ENCODE measurements at places on chromosomes 16 and 17. TPM values are rescaled to one million over a fixed set of nuclear protein-coding genes. Genes with fewer than 3 reads are reported as not detected.
A peak's percentile ranks its signal among the peaks of the same experiment; 100 is the strongest.

Gene NECAB2
- 0.13 TPM for polyA plus RNA-seq

Gene ZSCAN10
- not detected for polyA plus RNA-seq

Gene KRT15
- 505 TPM for polyA plus RNA-seq

Gene ARHGDIG
- polyA plus RNA-seq: not detected

Gene C17orf67
- 0.52 TPM for polyA plus RNA-seq

Gene UMOD
- polyA plus RNA-seq: not detected

Gene IRX5
- 2.7 TPM for polyA plus RNA-seq

Gene KRT37
- polyA plus RNA-seq: 0.08 TPM

GRCh38 chr16:178668-179015 is 1.6 kb upstream of the HBQ1 start:
- DNase-seq: no peak
- H3K4me3 ChIP-seq: no peak overlapping the region
- H3K27me3 ChIP-seq: peaks cover 55% of the 10 kb centered on the region
- H3K4me1 ChIP-seq: peaks cover 8% of the 10 kb centered on the region
- no peaks in the 10 kb centered on the region for H3K36me3 ChIP-seq
- H3K27ac ChIP-seq: no peak overlapping the region

GRCh38 chr17:32958418-32958817 is 30.5 kb downstream of the TMEM98 start:
- peaks cover 8% of the 10 kb centered on the region for H3K27me3 ChIP-seq
- no peak for DNase-seq
- H3K4me3 ChIP-seq: no peak overlapping the region
- no peaks in the 10 kb centered on the region for H3K36me3 ChIP-seq
- H3K4me1 ChIP-seq: no peaks in the 10 kb centered on the region
- no peak overlapping the region for H3K27ac ChIP-seq

DNA sequence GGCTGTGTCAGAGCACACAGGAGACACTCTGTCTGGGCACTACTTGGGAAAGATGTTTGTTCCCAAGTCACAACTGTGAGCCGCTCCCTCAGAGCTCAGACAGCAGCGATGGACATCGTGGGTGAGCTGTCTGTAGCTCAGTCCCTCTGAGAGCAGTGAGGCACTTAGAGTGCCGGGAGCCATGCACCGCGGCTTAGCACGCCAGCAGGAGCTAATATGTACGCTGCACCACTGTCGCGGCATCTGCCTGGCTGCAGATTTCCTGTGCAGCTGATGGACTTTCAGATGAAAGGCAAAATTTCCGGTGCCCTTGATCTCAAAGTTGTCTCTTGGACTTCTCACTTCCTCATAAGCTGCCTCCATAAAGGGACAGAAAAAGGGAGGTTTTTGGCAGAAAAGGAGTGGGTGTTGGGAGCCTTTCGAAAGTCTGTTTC is 92.8 kb upstream of the ZNF469 start:
- peaks cover 22% of the 10 kb centered on the region for H3K27me3 ChIP-seq
- no peaks in the 10 kb centered on the region for H3K4me1 ChIP-seq
- no peak for DNase-seq

- H3K4me3 ChIP-seq: no peak overlapping the region
- no peaks in the 10 kb centered on the region for H3K27me3 ChIP-seq
- H3K36me3 ChIP-seq: no peaks in the 10 kb centered on the region
- no peak for DNase-seq
- H3K27ac ChIP-seq: no peak overlapping the region
Observed at GRCh38 chr16:70728150-70728549, 42.3 kb upstream of the MTSS2 start.

DNA sequence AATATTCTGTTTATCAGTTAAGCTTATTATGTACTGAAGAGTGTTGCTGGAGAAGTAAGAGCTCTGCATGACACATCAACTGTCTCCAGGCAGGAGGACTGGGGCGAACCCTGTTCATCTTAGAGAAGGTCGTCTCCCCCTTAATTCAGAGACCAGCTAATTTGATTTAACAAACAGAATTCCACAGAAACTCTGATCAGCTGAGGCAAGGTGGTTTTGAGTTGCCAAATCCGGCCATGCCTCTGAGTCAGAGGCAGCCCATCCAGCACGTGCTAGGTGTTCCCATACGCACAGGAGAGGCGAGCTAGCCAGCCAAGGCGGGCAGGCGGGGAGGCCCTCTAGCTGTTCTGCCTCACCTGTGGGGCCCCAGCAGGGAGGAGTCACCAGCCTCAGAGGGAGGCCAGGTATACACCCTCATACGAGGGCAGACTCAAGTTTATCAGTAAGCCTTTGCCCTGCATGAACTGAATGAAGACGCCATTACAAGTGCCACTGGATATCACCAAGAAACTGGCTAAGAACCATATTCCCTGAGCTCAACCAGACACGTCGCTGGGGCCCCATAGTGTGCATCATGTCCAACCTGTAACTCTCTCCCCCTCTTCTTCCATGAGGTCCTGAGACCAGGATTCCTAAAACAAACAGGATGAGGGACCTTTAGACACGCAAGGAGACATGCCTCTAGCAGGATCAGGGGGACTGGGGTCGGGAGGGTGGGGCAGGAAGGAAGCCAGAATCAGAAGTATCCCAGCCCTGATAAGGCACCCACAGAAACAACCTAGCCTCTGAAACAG is 25.7 kb downstream of the STAT5A start:
- peak overlapping the region; percentile 50 for H3K27ac ChIP-seq
- no peak overlapping the region for H3K4me3 ChIP-seq
- peaks cover 20% of the 10 kb centered on the region for H3K36me3 ChIP-seq
- peaks cover 15% of the 10 kb centered on the region for H3K4me1 ChIP-seq

DNA sequence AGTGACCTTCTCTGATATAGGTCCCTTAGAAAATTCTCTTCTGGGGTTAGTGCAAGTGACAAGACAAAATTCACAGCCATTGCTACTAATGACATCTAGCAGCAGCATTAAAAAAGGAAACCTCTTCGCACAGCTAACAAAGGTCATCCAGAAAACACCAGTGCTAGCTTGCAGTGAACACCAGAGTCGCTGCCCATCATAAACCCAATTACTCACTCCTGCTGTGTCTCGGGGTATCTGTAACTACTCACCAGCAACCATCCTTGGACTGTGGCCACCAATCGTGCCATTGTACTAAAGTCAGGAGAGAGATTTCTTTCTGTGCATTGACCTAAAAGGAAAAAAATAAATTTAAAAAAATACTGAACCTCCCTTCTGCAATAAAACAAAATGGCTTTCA is 1494.7 kb upstream of the CDH8 start:
- DNase-seq: no peak
- no peak overlapping the region for H3K4me3 ChIP-seq
- H3K36me3 ChIP-seq: no peaks in the 10 kb centered on the region
- H3K4me1 ChIP-seq: no peaks in the 10 kb centered on the region

DNA sequence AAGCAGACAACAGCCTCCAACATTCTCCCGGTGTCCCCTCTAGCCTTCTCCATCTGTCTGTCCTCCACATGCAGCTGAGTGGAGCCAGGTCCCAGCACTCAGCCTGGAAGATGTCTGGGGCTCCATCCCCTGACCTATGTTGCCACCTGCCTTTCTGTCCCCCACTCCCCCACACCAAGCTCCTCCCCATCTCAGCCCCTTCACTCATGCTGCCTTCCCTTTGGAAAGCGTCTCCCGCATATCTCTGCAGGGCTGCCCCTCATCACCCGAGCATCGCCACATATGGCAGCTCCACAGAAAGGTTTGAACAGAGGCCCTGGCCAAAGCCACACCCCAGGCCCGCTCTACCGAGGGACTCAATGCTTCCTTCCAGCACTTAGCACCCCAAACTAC is 24.2 kb downstream of the NSMCE1 start:
- H3K36me3 ChIP-seq: peaks cover 6% of the 10 kb centered on the region
- H3K27ac ChIP-seq: no peak overlapping the region
- H3K27me3 ChIP-seq: no peaks in the 10 kb centered on the region
- H3K4me1 ChIP-seq: no peaks in the 10 kb centered on the region
- H3K4me3 ChIP-seq: no peak overlapping the region

GRCh38 chr16:27978876-27979275 is 84.6 kb downstream of the GSG1L start:
- no peaks in the 10 kb centered on the region for H3K27me3 ChIP-seq
- DNase-seq: no peak
- H3K4me3 ChIP-seq: no peak overlapping the region
- H3K4me1 ChIP-seq: no peaks in the 10 kb centered on the region

GRCh38 chr16:72609066-72609465 is 437.1 kb upstream of the PMFBP1 start:
- no peaks in the 10 kb centered on the region for H3K27me3 ChIP-seq
- H3K4me3 ChIP-seq: no peak overlapping the region
- no peaks in the 10 kb centered on the region for H3K4me1 ChIP-seq

- H3K4me1 ChIP-seq: peaks cover 5% of the 10 kb centered on the region
- H3K36me3 ChIP-seq: no peaks in the 10 kb centered on the region
- DNase-seq: no peak
- H3K4me3 ChIP-seq: no peak overlapping the region
Observed at GRCh38 chr17:35733366-35733765, 1.9 kb downstream of the RASL10B start.

GRCh38 chr16:64362193-64362592 is 759.7 kb downstream of the CDH11 start:
- H3K4me1 ChIP-seq: no peaks in the 10 kb centered on the region
- H3K27ac ChIP-seq: no peak overlapping the region
- H3K36me3 ChIP-seq: no peaks in the 10 kb centered on the region
- no peaks in the 10 kb centered on the region for H3K27me3 ChIP-seq
- DNase-seq: no peak

DNA sequence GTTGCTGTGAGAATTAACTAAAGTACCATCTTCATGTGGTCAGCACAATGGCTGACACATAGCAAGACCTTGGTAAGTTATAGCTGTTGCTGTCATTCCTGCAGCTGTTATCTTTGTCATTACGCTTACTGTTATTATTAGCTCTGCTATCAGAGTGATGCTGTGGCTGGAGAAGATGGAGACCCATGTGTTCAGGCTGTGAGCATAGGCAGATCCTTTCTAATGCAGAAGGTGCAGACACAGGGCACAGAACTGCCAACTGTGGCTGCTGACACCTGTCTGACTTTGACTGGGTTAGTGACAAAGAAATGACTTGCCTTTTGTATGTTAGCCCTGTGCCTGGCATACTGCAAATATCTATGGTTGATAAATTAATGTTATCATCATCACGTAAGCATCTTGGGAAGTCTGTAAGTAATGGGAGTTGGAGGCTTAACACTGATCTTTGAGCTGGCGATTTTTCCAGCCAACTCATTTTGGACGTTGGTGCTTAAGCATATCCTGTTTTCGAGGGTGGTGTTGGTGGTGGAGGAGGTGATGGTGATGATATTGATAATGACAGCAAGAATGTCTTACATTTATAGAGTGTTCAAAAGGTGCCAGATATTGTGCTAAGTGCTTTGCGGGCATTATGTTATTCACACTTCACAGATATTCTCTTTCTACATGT is 695.3 kb downstream of the WWOX start:
- H3K4me1 ChIP-seq: no peaks in the 10 kb centered on the region
- H3K27ac ChIP-seq: no peak overlapping the region
- H3K4me3 ChIP-seq: no peak overlapping the region
- no peaks in the 10 kb centered on the region for H3K27me3 ChIP-seq
- no peaks in the 10 kb centered on the region for H3K36me3 ChIP-seq

GRCh38 chr16:12141073-12141951 is 164.8 kb downstream of the SNX29 start:
- H3K36me3 ChIP-seq: peaks cover 10% of the 10 kb centered on the region
- H3K4me3 ChIP-seq: no peak overlapping the region
- H3K27ac ChIP-seq: no peak overlapping the region
- no peak for DNase-seq
- H3K4me1 ChIP-seq: no peaks in the 10 kb centered on the region

- no peak overlapping the region for H3K4me3 ChIP-seq
- no peaks in the 10 kb centered on the region for H3K27me3 ChIP-seq
- H3K27ac ChIP-seq: no peak overlapping the region
- no peak for DNase-seq
Observed at GRCh38 chr17:22233382-22233781, 541.1 kb downstream of the KCNJ18 start.

- no peak overlapping the region for H3K4me3 ChIP-seq
- H3K27me3 ChIP-seq: no peaks in the 10 kb centered on the region
- peaks cover 3% of the 10 kb centered on the region for H3K36me3 ChIP-seq
- DNase-seq: no peak
Observed at GRCh38 chr16:80997964-80998620, 8.6 kb downstream of the CMC2 start.

DNA sequence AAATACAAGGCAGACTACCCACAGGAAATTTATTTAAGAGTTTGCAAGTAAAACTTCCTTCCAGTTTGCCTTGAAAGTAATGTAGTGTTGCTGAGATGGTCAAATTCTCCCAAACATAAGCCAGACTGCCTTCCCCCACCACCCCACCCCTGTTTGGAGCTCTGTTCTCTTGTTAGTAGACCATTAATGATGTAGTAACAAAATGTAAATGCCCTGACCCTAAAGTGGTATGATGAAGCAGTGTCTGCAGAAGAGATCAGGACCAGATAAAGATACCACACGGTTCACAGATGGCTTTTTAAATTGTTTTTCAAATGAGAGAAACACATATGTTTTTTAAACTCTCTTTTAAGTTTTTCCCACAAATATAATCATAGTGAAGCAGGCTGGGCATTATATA is 136.4 kb upstream of the TMEM97 start:
- H3K4me1 ChIP-seq: no peaks in the 10 kb centered on the region
- no peak overlapping the region for H3K27ac ChIP-seq
- no peak overlapping the region for H3K4me3 ChIP-seq
- no peaks in the 10 kb centered on the region for H3K27me3 ChIP-seq

DNA sequence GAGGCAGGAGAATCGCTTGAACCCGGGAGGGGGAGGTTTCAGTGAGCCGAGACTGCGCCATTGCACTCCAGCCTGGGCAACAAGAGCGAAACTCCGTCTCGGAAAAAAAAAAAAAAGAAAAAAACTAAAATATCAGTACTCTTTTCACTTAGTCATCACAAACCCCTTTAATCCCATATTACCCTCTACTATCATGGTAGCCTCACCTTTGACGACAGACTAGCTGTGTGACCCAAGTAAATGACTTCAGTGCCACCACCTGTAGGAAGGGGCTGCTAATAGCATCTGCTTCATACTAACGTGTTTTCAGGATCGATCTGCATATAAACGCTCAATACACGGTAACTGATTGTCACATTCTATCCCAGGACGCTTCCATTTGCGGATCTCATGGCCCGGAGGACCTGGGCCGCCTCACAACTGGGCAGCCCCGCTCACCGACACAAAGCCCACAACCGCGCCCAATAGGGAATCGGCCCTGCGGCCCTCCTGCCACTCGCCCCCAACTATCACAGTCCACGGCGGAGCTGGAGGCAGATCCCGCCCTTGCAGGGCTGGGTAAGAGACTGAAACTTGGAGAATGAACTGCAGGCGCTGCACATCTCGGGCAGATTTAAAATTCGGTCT is 1.1 kb upstream of the ZNF263 start:
- peak overlapping the region; percentile 99 for H3K27ac ChIP-seq
- H3K4me1 ChIP-seq: peaks cover 15% of the 10 kb centered on the region
- peaks cover 9% of the 10 kb centered on the region for H3K36me3 ChIP-seq
- no peak for DNase-seq

- H3K36me3 ChIP-seq: peaks cover 35% of the 10 kb centered on the region
- H3K4me1 ChIP-seq: no peaks in the 10 kb centered on the region
- peak; percentile 21 for DNase-seq
- no peak overlapping the region for H3K27ac ChIP-seq
- no peak overlapping the region for H3K4me3 ChIP-seq
- H3K27me3 ChIP-seq: no peaks in the 10 kb centered on the region
Observed at GRCh38 chr17:81601525-81602120, 35.3 kb downstream of the NPLOC4 start.
